ENCODE measurements at places on chromosomes 6 and 20.

DNA sequence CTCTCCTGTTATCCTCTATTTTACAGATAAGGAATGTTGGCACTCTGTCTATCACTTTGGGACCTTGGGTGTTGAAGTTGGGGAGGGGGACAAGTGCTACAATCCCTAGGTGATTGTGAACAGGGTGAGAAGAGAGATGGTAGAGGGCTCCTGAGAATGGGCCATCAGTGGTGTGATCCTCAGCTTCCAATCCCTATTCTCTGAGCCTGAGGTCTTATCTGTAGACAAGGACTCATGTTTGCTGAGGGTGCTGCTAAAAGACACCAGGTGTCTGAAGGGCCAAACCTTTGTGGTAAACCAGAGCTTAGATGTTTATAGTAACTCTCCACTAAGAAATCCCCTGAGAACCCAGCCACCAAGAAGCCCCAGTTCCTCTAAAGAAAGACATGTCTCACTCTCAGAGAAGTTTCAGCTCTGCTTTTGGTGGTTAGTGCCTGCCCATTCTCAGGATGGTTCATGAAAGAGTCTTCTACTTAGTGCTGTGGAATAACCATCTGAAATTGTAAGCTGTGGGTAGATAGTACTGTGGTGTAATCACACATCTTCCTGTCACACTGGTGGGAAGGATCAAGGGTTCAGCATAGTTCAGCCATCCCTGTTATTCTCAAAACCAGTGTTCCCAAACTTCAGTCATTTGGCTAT is 58.2 kb upstream of the IL20RA start:
- no peak for DNase-seq

GRCh38 chr6:96784650-96785049 is 52.6 kb downstream of the GPR63 start:
- no peak for DNase-seq

DNA sequence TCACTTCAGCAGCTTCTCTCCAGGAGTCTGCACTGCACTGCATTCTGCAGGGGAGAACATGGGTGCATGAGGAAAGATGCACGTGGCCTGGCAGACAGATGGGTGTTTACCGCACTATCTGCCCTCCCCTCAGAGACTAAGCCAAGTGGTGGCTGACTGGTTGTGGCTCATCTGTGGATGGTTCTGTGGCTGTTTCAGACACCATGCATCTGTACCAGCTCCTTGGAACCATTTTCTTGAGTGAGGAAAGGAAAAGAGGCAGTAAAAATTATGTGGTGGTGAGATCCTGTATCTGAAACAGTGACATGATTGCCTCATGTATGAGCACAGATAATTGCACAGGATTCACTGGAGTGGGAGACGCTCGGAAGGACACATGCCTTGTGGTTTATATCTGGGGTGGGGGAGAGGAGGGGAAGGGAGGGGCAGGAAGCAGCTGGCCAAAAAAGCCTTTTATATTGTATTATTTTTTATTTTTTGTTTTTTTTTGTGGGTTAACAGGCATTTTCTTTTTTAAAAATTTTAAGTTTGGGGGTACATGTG is 161.7 kb downstream of the ERMARD start:
- no peak for DNase-seq

- no peak for DNase-seq
These were observed 120.2 kb upstream of the AFDN start for GRCh38 chr6:167706313-167707109.

- DNase-seq = no peak
These were observed 30.7 kb upstream of the MAP3K4 start for GRCh38 chr6:160960839-160961238.

- DNase-seq = no peak
These were observed 83.6 kb upstream of the HSF2 start for GRCh38 chr6:122315842-122316241.

- no peak for DNase-seq
These were observed 128.9 kb upstream of the NAA20 start for GRCh38 chr20:19888269-19888671.

- no peak for DNase-seq
These were observed 202.0 kb downstream of the RNGTT start for GRCh38 chr6:88761237-88762031.

GRCh38 chr6:90226257-90226656 is 70.4 kb downstream of the BACH2 start:
- DNase-seq = no peak
